ENCODE measurements at places on chromosomes 5 and 9. TPM values are rescaled to one million over a fixed set of nuclear protein-coding genes. Genes with fewer than 3 reads are reported as not detected.

Gene SPEF2
- total RNA-seq, result 3.2 TPM

DNA sequence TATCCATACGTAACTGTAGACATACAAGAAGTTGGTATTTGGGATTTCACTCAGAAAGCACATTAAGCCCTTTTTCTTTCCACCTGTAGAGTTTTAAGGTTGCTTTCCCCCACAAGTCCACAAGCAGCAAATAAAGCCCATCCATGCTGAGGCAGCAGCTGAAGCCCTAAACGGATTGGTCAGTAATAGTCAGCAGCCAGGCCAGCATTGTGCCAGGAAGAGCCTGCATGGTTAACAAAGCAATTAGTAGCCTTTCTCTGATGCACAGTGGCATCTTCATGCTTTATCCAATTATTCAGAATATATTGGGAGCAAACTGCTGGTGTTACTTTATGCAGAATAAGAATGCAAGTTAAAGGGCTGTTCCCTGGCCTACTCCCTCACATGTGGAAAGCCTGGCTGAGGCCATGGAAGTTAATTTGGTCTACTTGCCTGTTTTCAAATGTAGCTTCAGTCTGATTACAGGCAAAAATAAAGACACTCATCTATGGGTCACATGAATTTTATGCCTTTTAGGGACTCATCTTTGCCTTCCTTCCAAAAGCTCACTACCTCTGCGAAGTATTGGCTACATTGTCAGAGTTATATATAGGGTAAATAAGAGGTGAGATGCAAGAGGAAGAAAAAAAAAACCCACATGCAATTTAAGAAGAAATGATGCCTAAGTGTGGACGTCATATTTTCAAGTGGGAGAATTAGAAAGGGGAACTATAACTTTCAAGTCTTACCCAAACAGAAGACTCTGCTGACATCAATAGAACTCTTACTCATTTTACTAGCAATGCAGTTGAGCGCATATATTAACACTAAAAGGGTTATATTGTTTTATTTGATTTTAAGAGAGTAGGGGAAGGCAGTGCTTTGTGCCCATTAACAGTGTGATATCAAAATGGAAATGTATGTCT is 15.9 kb downstream of the EBF1 start:
- H3K4me1 ChIP-seq, result no peaks in the 10 kb centered on the region
- peaks cover 18% of the 10 kb centered on the region for H3K36me3 ChIP-seq
- H3K27me3 ChIP-seq, result no peaks in the 10 kb centered on the region
- H3K4me3 ChIP-seq, result no peak overlapping the region
- no peak overlapping the region for H3K27ac ChIP-seq
- DNase-seq, result no peak

GRCh38 chr9:33159777-33160127 is 7.4 kb downstream of the B4GALT1 start:
- no peaks in the 10 kb centered on the region for H3K36me3 ChIP-seq
- no peak for DNase-seq
- no peaks in the 10 kb centered on the region for H3K27me3 ChIP-seq
- no peak overlapping the region for H3K4me3 ChIP-seq
- peaks cover 100% of the 10 kb centered on the region for H3K4me1 ChIP-seq

Gene SLC24A2
- total RNA-seq, result 0.13 TPM

Gene INSL4
- total RNA-seq, result not detected

DNA sequence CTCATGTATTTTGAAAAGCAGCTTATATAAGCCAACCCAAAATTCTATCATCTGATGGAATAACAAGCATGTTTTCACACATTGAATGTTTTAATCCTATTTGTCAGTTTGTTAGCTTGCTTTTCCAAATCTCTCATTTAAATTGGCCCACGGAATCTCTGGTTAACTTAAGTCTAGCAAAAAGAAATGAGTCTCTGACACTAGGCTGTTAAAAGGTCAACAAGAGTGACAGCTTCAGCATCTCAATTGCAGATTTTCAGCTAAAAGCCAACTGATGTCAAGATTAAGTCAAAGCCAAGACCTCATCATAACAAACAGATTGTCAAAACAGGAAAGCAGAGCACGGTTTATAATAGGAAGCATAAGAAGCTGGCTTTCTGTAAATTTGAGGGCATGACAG is 49.4 kb upstream of the CDH9 start:
- no peak overlapping the region for H3K4me3 ChIP-seq
- no peak for DNase-seq
- no peaks in the 10 kb centered on the region for H3K27me3 ChIP-seq
- no peaks in the 10 kb centered on the region for H3K36me3 ChIP-seq
- no peak overlapping the region for H3K27ac ChIP-seq

Gene CAMK4
- 5.3 TPM for total RNA-seq

DNA sequence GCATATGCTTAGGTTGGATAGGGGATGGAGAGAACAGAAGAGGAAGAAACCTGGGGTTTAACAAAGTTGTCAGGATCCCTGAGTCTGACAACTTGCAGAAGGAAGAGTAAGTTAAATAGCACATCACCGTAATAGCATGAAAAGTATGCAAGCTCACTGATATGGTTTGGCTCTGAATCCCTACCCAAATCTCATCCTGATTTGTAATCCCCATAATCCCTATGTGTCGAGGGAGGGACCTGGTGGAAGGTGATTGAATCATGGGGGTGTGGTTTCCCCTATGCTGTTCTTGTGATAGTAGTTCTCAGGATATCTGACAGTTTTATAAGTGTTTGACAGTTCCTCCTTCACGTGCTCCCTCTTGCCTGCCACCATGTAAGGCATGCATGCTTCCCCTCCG is 193.3 kb downstream of the PSAT1 start:
- DNase-seq, result no peak
- H3K4me3 ChIP-seq, result no peak overlapping the region
- no peaks in the 10 kb centered on the region for H3K27me3 ChIP-seq
- no peaks in the 10 kb centered on the region for H3K4me1 ChIP-seq
- H3K27ac ChIP-seq, result no peak overlapping the region

Gene NR4A3
- 17.4 TPM for total RNA-seq

DNA sequence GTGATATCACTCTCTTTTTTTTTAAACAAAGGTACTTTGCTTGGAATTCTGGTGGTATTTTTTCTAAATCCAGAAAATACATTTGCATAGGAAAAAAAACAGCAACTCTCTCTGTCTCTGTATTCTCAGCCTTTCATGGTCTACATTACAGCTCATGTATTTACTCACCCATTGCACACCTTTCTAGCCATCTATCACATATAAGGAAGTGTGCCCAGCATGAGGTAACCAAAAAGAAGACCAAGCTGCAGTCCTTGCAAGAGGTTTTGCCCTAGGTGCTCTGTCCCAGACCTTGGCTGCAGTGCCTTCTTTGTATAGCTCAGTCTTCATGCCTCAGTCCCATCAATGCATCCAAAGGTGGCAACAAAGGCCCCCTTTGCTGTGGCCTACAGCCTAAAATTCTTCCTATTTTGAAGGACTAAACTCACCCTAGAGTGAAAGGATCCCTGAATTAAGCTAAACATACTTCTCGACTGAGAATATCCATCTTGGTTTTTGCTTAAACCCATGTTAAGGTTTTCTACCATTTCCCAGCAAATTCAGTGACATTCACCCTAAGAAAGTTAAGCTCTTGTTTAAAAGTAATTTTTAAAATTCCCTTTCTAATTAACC is 446.4 kb downstream of the KIF4B start:
- no peaks in the 10 kb centered on the region for H3K36me3 ChIP-seq
- H3K27ac ChIP-seq, result no peak overlapping the region
- H3K4me1 ChIP-seq, result no peaks in the 10 kb centered on the region
- H3K4me3 ChIP-seq, result no peak overlapping the region

DNA sequence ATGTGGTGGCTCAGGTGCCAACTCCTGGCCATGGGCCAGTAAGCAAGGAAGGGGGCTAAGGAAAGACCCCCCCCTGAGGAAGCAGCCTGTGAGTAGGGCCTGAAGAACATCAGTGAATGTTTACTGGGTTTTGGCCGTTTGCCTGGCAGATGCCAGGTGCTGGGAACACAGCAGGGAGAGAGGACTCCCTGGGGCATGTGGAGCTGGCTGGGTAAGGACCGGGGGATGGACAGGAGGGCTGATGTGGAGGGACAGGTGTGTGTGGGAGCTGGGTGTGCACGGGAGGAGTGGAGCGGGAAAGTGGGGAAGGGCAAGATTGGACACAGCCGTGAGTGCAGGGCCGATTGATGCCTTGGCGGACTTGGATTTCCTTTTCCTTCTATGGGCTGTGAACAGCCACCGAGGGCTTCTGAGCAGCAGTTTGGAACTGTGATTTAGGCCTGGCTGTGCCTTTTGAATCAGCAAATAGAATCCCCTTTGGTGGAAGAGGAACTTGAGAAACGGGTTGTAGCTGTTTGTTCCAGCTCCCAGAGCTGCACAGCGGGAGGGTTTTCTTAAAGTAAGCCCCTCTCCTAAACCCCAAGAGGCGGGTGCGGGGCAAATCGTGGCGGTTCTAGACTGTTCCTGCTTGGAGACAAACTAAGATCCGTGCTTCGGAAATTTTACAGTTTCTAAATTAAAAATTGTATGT is 3.1 kb downstream of the HMCN2 start:
- H3K36me3 ChIP-seq, result no peaks in the 10 kb centered on the region
- no peaks in the 10 kb centered on the region for H3K27me3 ChIP-seq
- peak overlapping the region; percentile 82 for H3K27ac ChIP-seq
- no peak for DNase-seq

DNA sequence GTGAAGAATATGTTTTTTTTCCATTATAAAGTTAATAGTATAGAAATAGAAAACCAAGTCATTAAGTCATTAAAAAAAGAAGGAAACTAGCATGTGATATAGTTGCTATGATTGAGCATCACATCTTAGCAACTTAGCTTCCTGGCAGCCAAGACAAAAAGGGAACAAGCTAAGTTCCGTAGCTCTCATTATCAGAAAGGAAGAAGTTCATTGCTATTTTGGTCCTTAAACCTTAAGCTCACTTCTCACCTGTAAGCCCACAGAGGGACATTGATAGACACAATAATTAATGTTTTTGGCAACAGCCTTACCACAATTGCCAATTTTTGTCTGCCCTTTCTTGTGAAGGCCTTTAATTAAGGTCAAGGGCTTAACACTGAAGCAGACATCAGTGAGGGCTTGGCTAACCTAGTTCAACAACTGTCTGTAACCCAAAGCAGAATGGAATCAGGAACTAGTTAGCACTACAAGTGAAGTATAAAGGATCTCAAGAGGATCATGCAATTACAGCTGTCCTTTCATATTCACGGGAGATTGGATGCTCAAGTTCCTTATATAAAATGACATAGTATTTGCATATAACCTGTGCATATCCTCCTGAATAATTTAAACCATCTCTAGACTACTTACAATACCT is 24.0 kb upstream of the KLF4 start:
- H3K36me3 ChIP-seq, result no peaks in the 10 kb centered on the region
- no peaks in the 10 kb centered on the region for H3K27me3 ChIP-seq
- H3K4me1 ChIP-seq, result no peaks in the 10 kb centered on the region

GRCh38 chr9:17578911-17579793 is at the start of gene SH3GL2:
TSS of gene SH3GL2 (plus strand) at chr9:17579066.
- peak; percentile 91 for DNase-seq
- H3K4me1 ChIP-seq, result peaks cover 20% of the 10 kb centered on the region
- peak within 1 kb of the TSS; percentile 52 for H3K27ac ChIP-seq
- H3K36me3 ChIP-seq, result no peaks in the 10 kb centered on the region

- H3K4me3 ChIP-seq, result peak within 1 kb of the TSS; percentile 64
- H3K36me3 ChIP-seq, result no peaks in the 10 kb centered on the region
- no peak for DNase-seq
- peaks cover 16% of the 10 kb centered on the region for H3K4me1 ChIP-seq
Measured at GRCh38 chr9:6215562-6215961, at the start of gene IL33. TSS of gene IL33 (plus strand) at chr9:6215807. CDS start at chr9:6241695, 25,888 bp downstream.

DNA sequence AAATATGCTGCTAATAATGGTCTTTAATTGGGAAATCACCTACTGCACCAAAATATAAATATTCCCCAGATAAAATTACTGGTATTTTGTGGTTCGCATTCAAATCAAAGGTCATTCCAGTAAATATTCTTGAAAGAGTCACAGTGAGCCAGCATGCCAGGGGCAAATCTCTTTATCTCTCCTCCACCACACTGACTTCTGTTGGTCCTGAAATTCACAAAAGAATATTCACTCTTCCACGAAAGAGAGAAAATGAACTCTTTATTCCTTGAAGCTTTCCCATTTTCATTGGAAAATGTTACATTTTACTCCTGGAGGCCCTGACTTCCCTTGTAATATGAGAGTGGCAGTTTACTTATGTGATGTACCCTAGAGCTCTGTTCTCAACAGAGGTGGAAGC is 39.7 kb downstream of the ZNF366 start:
- H3K4me1 ChIP-seq, result peaks cover 31% of the 10 kb centered on the region
- no peak overlapping the region for H3K4me3 ChIP-seq
- H3K27ac ChIP-seq, result no peak overlapping the region
- H3K36me3 ChIP-seq, result no peaks in the 10 kb centered on the region
- H3K27me3 ChIP-seq, result no peaks in the 10 kb centered on the region

Gene SPATA31D4
- not detected for total RNA-seq

GRCh38 chr5:29853711-29854220 is 1339.7 kb upstream of the CDH6 start:
- H3K27me3 ChIP-seq, result no peaks in the 10 kb centered on the region
- no peaks in the 10 kb centered on the region for H3K4me1 ChIP-seq
- DNase-seq, result no peak
- H3K4me3 ChIP-seq, result no peak overlapping the region
- no peak overlapping the region for H3K27ac ChIP-seq

DNA sequence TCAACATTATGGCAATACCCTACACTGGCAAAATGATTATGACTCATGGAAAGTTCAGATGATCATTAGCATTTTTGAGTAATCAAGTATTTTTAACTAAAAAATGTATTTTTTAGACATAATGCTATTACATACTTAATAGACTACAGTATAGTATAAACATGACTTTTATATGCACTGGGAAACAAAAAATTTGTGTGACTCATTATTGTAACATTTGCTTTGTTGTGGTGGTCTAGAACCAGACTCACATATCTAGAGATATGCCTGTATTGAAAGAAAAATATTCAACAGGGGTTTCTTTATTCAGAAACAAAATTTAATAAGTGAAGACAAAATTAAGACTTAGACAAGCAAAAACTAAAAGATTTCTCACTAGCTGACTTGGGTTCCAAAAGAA is 385.3 kb upstream of the RIOK2 start:
- no peaks in the 10 kb centered on the region for H3K27me3 ChIP-seq
- DNase-seq, result no peak
- no peaks in the 10 kb centered on the region for H3K4me1 ChIP-seq
- H3K4me3 ChIP-seq, result no peak overlapping the region
- H3K27ac ChIP-seq, result no peak overlapping the region
- no peaks in the 10 kb centered on the region for H3K36me3 ChIP-seq
